ENCODE measurements at places on chromosomes 6 and 20. TPM values are rescaled to one million over a fixed set of nuclear protein-coding genes. Genes with fewer than 3 reads are reported as not detected.

KCNG1 gene
- 10.4 TPM for polyA plus RNA-seq

CD109 gene
- 31.1 TPM for polyA plus RNA-seq

F13A1 gene
- not detected for polyA plus RNA-seq

GPR63 gene
- 0.11 TPM for polyA plus RNA-seq

NRSN1 gene
- polyA plus RNA-seq: not detected

C6orf15 gene
- polyA plus RNA-seq: not detected

LRFN2 gene
- not detected for polyA plus RNA-seq

ZNF341 gene
- 2.9 TPM for polyA plus RNA-seq

- no peak for DNase-seq
- no peaks in the 10 kb centered on the region for H3K27me3 ChIP-seq
- no peak overlapping the region for H3K27ac ChIP-seq
- H3K36me3 ChIP-seq: no peaks in the 10 kb centered on the region
Observed at GRCh38 chr6:3878048-3878666, 29.0 kb downstream of the FAM50B start.

- no peaks in the 10 kb centered on the region for H3K36me3 ChIP-seq
- peak; percentile 68 for DNase-seq
- H3K27me3 ChIP-seq: no peaks in the 10 kb centered on the region
- H3K4me1 ChIP-seq: peaks cover 28% of the 10 kb centered on the region
Observed at GRCh38 chr6:135299256-135299655, 118.1 kb downstream of the MYB start.

GRCh38 chr6:130229645-130230044 lies 6.9 kb upstream of the SAMD3 start:
- H3K27me3 ChIP-seq: no peaks in the 10 kb centered on the region
- H3K4me1 ChIP-seq: peaks cover 8% of the 10 kb centered on the region
- DNase-seq: no peak
- H3K36me3 ChIP-seq: no peaks in the 10 kb centered on the region

- H3K36me3 ChIP-seq: no peaks in the 10 kb centered on the region
- H3K27me3 ChIP-seq: no peaks in the 10 kb centered on the region
- DNase-seq: no peak
- H3K4me1 ChIP-seq: no peaks in the 10 kb centered on the region
Observed at GRCh38 chr6:62296541-62296940, 10.5 kb upstream of the KHDRBS2 start.

GRCh38 chr6:117624869-117625481 lies 22.7 kb upstream of the GOPC start:
- no peaks in the 10 kb centered on the region for H3K27me3 ChIP-seq
- H3K27ac ChIP-seq: no peak overlapping the region
- no peak for DNase-seq
- no peak overlapping the region for H3K4me3 ChIP-seq
- H3K4me1 ChIP-seq: no peaks in the 10 kb centered on the region

GRCh38 chr20:63843778-63844177 lies 12.7 kb upstream of the ZBTB46 start:
- peaks cover 7% of the 10 kb centered on the region for H3K4me1 ChIP-seq
- H3K27ac ChIP-seq: no peak overlapping the region
- H3K36me3 ChIP-seq: no peaks in the 10 kb centered on the region
- H3K27me3 ChIP-seq: peaks cover 5% of the 10 kb centered on the region

DNA sequence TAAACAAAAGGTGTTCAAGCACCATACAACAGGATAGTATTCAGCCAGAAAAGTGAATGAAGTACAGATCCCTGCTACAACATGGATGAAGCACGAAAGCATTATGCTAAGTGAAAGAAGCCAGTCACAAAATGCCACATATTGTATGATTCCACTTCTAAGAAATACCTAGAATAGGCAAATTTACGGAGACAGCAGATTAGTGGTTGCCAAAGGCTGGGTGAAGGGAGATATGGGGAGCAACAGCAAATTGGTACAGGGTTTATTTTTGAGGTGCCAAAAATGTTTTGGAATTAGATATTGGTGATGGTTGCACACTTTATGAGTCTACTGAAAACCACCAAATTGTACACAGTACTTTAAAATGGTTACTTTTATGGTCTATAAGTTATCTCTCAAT lies 23.2 kb downstream of the MAP3K5 start:
- no peaks in the 10 kb centered on the region for H3K36me3 ChIP-seq
- no peaks in the 10 kb centered on the region for H3K27me3 ChIP-seq
- no peak for DNase-seq
- no peak overlapping the region for H3K27ac ChIP-seq

DNA sequence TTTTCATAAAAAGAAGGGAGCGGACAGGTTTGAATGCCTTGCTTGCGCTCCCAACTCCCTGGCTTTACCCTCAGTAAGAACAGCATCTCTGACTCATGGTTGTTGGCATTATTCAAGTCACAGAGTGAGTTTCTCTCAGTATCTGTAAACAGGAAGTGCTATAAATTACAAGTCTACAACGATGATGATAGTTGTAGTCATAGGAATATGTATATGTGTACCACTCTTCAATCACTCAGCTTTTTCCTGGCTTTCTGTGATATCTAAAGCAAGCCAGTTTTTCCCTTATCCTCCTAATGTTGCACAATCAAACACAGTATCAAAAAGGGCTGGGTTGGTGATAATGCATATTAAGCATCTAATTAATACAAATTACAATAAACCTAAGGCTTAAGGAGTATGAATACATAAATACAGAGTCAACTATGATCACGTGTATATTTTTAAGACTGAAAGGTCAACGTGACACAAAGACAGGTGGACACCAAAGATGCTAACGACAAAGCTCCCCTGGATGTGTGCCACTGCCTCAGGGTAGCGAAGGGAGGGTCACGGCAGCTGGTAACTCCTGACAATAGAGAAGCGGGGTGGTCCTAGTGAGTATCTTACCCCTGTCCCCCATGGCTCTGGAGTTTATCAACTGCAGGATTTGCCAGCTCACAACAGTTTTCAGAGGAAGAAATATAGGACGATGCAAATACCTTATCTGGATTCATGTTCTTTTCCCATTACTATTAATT lies 202.8 kb downstream of the BTBD9 start:
- no peaks in the 10 kb centered on the region for H3K36me3 ChIP-seq
- peaks cover 5% of the 10 kb centered on the region for H3K4me1 ChIP-seq
- H3K27ac ChIP-seq: no peak overlapping the region

- no peak overlapping the region for H3K4me3 ChIP-seq
- peaks cover 71% of the 10 kb centered on the region for H3K36me3 ChIP-seq
- DNase-seq: peak; percentile 58
- H3K27ac ChIP-seq: peak overlapping the region; percentile 40
- H3K4me1 ChIP-seq: no peaks in the 10 kb centered on the region
Observed at GRCh38 chr6:28907394-28907793, 16.4 kb downstream of the TRIM27 start.

GRCh38 chr20:31747640-31748039 lies 8.6 kb downstream of the TPX2 start:
- H3K36me3 ChIP-seq: no peaks in the 10 kb centered on the region
- H3K4me3 ChIP-seq: no peak overlapping the region
- peak; percentile 28 for DNase-seq
- no peak overlapping the region for H3K27ac ChIP-seq
- H3K4me1 ChIP-seq: peaks cover 4% of the 10 kb centered on the region

DNA sequence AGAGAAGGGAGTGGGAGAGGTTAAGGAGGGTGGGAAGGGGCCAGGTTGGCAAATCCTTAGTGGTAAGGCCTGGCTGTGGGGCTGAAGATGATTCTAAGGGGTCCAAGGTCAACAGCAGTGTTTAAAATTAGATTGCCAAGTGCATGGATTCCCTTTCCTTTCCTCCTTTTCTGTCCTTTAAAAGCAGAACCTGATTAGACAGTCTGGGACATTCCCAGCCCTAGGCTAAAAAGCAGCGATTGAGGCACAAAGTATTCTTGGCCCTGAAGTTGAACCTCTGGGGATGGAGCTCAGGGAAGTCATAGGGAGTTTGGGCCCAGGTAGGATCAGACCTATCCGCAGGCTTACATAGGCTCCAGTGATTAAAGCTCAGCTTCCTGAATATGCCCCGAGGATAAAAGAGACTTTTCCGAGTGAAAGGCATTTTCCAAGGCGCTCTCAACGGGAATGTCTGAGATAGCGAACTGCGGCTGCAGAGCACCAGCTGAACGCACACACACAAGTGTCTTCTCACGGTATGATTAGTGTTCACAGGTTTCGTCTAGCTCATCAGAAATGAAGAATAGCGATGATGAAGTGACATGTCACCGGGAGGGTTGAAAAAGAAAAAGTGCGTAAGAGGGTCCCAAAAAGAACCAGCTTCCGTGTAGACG lies 787 bp upstream of the CARMIL1 start:
- no peaks in the 10 kb centered on the region for H3K27me3 ChIP-seq
- no peaks in the 10 kb centered on the region for H3K36me3 ChIP-seq
- no peak for DNase-seq
- peaks cover 10% of the 10 kb centered on the region for H3K4me1 ChIP-seq
- H3K27ac ChIP-seq: no peak overlapping the region

GRCh38 chr6:20790032-20790791 lies 256.0 kb downstream of the CDKAL1 start:
- no peak for DNase-seq
- no peaks in the 10 kb centered on the region for H3K4me1 ChIP-seq
- H3K36me3 ChIP-seq: no peaks in the 10 kb centered on the region
- no peaks in the 10 kb centered on the region for H3K27me3 ChIP-seq

DNA sequence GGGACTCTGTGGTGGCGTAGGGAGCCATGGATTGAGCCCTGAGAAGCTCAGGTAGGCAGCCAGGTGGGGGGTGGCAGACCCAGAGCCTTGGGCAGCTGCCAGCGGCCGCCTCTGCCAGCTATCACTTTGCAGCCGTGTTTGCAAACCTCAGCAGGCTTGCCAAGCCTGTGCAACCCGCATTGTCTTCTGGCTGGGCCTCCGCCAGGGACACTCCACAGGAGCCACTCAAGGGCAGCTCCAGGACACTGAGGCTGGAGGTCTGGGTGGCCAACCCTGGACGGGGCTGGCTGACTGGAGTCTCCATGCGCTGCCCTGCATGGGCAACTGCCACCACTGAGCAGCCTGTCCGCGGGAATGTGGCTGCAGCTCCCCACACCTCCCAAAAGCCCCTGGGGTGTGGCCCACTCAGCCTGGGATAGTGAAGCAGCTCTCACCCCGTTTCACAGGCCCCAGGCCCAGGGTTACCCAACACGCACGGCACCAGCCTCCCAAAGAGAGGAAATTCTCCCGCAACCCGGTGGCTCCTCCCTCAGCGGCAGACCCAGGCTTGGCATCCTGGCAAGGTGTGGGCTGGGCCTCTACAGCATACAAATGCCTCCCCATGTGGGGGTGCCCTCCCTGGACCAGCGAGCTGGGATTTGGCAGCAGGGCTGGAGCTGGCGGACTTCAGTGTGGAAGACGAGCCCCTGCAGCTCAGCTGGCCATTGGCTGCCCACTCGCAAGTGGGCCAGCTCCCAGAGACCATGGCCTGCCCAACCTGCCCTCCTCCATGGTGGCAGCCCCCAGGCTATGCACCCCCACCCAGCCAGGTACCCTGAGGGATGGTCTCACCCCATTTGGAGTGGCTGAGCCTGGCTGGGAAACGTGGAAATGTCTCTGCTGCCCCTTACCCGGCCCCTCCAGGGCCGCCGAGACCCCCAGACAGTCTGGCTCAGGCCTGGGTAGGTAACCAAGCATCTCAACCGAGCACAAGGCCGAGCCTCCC lies 2.9 kb downstream of the CHRNA4 start:
- peaks cover 7% of the 10 kb centered on the region for H3K27me3 ChIP-seq
- no peaks in the 10 kb centered on the region for H3K4me1 ChIP-seq
- H3K36me3 ChIP-seq: no peaks in the 10 kb centered on the region
- DNase-seq: no peak
- no peak overlapping the region for H3K4me3 ChIP-seq

GRCh38 chr20:17687800-17688199 lies 5.8 kb upstream of the RRBP1 start:
- H3K27ac ChIP-seq: no peak overlapping the region
- no peak for DNase-seq
- H3K27me3 ChIP-seq: peaks cover 25% of the 10 kb centered on the region
- H3K4me1 ChIP-seq: no peaks in the 10 kb centered on the region
- no peak overlapping the region for H3K4me3 ChIP-seq
- H3K36me3 ChIP-seq: no peaks in the 10 kb centered on the region

- no peaks in the 10 kb centered on the region for H3K36me3 ChIP-seq
- no peaks in the 10 kb centered on the region for H3K4me1 ChIP-seq
- no peaks in the 10 kb centered on the region for H3K27me3 ChIP-seq
- DNase-seq: no peak
- H3K4me3 ChIP-seq: no peak overlapping the region
Observed at GRCh38 chr20:39155971-39156370, 193.8 kb downstream of the DHX35 start.

- peak; percentile 6 for DNase-seq
- no peaks in the 10 kb centered on the region for H3K36me3 ChIP-seq
- H3K4me1 ChIP-seq: no peaks in the 10 kb centered on the region
- H3K4me3 ChIP-seq: no peak overlapping the region
- no peak overlapping the region for H3K27ac ChIP-seq
Observed at GRCh38 chr6:157650261-157650640, 172.8 kb upstream of the SNX9 start.

- DNase-seq: no peak
- no peak overlapping the region for H3K27ac ChIP-seq
- no peaks in the 10 kb centered on the region for H3K4me1 ChIP-seq
Observed at GRCh38 chr6:169780571-169781091, 29.2 kb downstream of the ERMARD start.

DNA sequence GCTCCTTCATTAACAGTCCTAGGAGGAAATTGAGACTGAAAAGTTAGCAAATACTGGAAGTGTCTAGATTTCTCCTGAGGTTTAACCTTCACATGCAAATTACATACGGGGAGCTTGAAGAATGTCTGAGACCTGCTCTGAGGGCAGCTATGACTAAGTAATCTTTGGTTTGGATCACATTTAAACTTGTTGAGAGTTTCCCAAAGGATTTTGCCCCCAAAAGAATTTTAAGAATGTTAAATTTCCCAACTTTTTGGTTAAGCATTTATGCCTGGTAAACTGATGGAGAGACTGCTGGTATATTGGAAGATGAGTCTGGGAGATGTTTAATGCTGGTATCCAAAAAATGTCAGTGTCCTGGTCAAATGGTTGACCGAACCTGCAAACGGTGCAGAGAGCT lies 97.0 kb downstream of the RREB1 start:
- H3K36me3 ChIP-seq: 0 out of 2 replicates have a peak, but pooled peaks cover 13% of the 10 kb centered on the region
- H3K27me3 ChIP-seq: no peaks in the 10 kb centered on the region
- peaks cover 5% of the 10 kb centered on the region for H3K4me1 ChIP-seq
- H3K4me3 ChIP-seq: no peak overlapping the region
- peak overlapping the region; percentile 30 for H3K27ac ChIP-seq

GRCh38 chr6:102907181-102907580 lies 1513.7 kb downstream of the GRIK2 start:
- no peak for DNase-seq
- no peak overlapping the region for H3K4me3 ChIP-seq
- no peak overlapping the region for H3K27ac ChIP-seq
- no peaks in the 10 kb centered on the region for H3K36me3 ChIP-seq

GRCh38 chr6:22598339-22598738 lies 29.0 kb downstream of the HDGFL1 start:
- H3K4me3 ChIP-seq: no peak overlapping the region
- H3K27me3 ChIP-seq: no peaks in the 10 kb centered on the region
- DNase-seq: no peak

DNA sequence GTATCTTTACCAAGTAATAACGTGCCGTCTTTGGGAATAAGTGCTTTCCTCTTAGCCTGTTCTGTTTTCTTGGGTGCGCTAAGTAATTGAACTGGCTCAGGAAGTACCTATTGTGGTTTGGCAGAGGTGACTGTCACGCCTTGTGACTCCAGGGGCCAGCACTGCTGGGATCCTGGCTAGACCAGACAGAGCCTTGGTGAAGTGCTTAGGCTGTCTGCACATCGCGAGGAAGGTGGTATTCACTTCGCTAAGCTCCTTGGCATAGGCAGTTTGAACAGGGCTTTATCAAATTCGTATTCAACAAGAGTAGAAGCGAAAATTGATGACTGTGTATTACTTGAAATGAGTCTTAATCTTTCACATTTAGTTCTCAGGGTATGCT lies 17.6 kb downstream of the PRDM1 start:
- no peak overlapping the region for H3K4me3 ChIP-seq
- no peak for DNase-seq
- H3K27ac ChIP-seq: no peak overlapping the region
- H3K36me3 ChIP-seq: peaks cover 53% of the 10 kb centered on the region

All from GM23248 (cell line).